ENCODE measurements at places on chromosomes 3 and 15.
A peak's percentile ranks its signal among the peaks of the same experiment; 100 is the strongest.

GRCh38 chr3:141266186-141266585 is 34.6 kb downstream of the PXYLP1 start:
- no peak for DNase-seq

DNA sequence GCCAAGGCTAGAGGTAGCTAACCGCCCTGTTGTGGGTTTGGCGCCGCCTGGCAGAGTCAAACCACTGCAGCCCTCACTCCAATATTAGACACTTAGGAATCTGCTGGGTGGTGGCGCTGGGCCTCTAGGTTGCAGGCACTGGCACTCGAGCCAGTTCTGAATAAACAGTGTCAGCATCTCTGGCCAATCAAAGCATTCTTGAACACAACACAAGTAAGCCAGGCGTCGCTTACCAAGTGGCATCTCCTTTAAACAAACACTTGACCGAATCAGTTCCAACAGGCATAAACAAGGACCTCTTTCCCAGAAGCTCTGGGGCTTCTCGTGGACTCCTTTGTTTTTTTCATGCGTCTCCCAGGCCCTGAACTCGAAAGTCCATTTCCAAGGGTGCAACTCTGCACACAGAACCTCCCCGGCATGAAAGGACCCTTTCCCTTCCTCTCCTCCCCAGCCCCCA is 82.3 kb downstream of the LRIG1 start:
- no peak for DNase-seq

- DNase-seq = no peak
Measured at GRCh38 chr3:23068016-23068728, 135.0 kb upstream of the UBE2E2 start.

DNA sequence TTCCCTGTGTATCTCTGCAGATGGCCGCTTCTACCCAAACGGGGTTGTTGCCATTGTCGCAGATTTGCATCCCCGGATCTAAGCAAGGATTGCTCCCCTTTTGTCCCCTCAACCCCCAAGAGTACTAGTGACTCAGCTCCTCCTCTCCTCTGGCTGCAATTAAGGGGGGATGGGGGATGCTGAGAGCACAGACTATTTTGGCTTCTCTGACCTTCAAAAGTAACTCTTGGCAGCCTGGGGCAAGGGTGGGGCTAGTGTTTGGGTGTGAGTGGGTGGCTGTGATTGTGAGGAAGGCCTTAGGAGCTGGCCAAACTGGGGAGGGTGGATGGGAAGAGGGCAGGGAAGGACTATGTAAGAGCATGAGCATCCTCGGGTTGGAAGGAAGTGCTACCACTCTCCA is 1.2 kb upstream of the MAP1A start:
- no peak for DNase-seq

DNA sequence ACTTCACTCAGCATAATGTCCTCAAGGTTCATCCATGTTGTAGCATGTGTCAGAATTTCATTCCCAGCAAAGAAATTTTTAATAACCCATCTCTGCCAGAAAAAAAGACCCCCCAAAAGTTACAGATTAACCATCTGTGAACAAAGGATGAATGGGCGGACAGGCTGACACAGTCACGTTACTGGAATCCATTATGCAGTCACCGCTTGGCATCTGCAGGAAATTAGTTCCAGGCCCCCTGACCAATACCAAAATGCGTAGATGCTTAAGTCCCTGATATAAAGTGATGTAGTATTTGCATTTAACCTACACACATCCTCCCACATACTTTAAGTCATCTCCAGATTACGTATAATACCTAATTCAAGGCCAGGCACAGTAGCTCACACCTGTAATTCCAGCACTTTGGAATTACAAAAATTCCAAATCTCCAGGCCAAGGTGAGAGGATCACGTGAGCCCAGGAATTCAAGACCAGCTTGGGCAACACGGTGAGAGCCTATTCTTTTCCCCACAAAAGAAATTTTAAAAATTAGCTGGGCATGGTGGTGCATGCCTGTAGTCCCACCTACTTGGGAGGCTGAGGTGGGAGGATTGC is 1.5 kb upstream of the SLC12A8 start:
- no peak for DNase-seq

- no peak for DNase-seq
Measured at GRCh38 chr3:61813636-61814035, 252.3 kb downstream of the PTPRG start.

- no peak for DNase-seq
Measured at GRCh38 chr15:68385240-68385561, 46.8 kb downstream of the ITGA11 start.

DNA sequence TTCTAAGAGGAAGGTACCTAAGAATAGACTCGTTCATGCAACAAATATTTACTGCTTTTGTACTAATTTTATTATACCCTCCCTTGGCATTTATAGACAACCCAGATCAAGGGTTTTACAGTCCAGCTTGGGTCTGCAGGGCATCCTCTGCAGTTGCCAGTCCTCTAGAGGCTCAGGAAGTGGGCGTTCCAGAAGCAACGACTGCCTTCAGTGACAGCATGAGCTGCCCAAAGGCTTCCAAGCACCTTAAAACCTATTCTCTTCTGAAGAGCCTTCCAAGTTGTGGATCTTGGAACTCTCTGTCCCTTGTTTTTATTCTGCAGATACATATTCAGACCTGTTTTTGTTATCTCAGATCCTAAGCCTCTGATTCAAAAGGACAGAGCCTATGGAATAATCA is 95.6 kb downstream of the RAD18 start:
- no peak for DNase-seq

- DNase-seq = peak; percentile 81
Measured at GRCh38 chr15:60091157-60091556, 87.0 kb downstream of the FOXB1 start.

DNA sequence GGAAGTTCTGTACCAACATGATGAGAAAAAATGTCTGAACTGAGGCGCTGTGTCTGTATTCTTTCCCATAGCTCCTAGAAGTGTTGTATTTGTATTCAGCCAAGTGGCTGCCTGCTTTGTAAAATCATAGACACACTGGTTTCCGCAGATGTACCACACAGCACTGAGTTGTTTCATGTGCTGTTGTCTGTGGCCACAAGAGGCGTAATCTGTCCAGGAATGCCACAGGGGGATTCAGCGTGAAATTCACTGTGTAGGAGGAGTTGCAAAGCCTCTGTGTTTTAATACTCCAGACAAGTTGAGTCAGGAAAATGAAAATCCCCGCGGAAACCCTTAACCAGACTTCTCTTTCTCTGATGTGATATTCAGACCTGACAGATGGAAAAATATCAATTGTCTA is 462.2 kb downstream of the NSUN3 start:
- DNase-seq = peak; percentile 52

DNA sequence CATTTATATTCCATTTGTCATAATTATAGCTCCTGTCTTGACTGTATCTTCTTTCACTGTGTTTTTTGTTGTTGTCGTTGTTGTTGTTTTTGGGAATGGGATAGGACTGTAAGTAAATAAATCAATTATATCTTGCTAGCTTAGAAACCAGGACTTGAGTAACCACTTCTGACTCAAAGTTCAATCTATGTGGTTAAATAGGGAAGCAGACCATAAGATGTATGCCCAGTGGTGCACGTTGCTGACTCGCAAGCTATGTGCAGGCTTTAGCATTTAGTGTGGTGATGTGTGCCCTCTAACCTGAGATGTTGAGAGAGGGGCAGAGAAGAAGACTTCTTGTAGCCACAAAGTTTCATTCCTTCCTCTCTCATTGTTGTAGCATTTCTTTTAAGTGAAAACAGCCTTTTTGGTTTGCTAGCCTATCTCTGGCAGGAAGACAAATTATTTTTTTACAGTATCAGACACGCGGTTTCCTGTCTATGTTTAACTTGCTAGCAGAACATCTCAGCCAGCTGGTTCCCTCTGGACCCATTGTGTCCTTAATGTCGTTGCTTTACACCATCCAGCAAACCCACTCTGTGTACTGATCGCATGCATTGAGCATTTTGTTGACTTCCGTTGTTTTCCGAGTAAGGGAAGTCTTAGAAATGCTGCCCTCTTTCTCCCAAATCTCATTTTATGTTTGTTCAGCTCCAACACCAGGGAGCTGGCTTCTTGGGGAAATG is 52.1 kb downstream of the TGFBR2 start:
- DNase-seq = peak; percentile 86

GRCh38 chr3:72606005-72606800 is 242.0 kb downstream of the SHQ1 start:
- no peak for DNase-seq

- peak; percentile 39 for DNase-seq
Measured at GRCh38 chr15:55224892-55225291, 28.2 kb upstream of the RSL24D1 start.

DNA sequence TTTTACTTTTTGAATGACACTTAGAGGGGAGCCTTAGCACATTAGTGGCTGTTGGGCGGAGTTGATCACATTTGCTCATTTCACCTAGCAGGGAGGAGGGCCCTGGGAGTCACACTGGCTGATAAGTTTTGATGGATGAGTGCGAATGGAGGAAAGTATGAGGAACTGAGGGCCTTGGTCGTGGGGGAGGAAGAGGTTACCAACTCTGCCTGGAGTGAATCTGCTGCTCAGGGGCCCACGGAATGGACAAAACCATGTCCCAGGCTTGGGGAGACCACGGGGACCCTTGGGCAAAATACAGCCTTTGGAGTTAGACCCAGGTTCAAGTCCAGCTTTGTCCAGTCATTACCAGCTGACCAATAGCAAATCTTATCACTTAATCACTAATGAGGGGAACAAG is 5.1 kb upstream of the FLNB start:
- no peak for DNase-seq

- DNase-seq = no peak
Measured at GRCh38 chr3:24198728-24199127, 253.6 kb downstream of the NR1D2 start.

DNA sequence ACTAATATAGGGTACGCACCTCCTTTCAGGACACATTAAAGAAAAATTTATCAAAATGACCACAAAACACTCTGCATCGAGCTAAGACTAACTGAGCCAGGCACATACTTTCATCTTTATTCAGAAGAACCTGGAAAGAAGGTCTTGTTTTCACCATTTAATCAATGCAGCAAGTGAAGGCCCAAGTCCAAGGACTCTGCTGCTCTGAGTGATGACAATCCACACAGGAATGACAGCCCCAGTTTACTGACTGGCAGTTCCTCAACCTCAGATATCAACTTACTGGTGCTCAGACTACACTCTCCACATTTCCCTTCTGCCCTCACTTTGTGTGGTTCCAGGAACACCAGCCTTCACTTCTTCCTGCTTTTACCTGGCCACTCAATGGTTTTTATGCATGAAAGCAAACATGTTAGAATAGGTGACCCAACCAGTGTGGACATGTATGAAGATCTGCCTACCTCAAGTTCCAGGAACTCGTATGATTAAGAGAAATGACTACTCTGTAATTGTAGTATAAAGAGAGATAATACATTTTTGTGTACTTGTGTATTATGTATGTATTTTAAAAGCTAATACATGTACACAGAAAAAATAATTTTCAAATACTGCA is 29.1 kb upstream of the RASA2 start:
- no peak for DNase-seq

GRCh38 chr15:87450314-87450713 is 806.2 kb downstream of the NTRK3 start:
- no peak for DNase-seq

All from choroid plexus epithelial cell (primary cell).